Stimulated activated CD8-positive, alpha-beta memory T cell treated with anti-CD3 and anti-CD28 coated beads, Interleukin-15, amount 100 ng/mL, for 48 hours (primary cell): ENCODE measurements at places on chromosomes 1 and 21.

GRCh38 chr1:12194666-12195216, 27.9 kb downstream of the TNFRSF1B start:
- no peak for DNase-seq

- DNase-seq, result no peak
Observed at GRCh38 chr1:64228167-64228957, 24.9 kb downstream of the UBE2U start.

- DNase-seq, result no peak
Observed at GRCh38 chr1:214002472-214002871, 14.7 kb downstream of the PROX1 start.

DNA sequence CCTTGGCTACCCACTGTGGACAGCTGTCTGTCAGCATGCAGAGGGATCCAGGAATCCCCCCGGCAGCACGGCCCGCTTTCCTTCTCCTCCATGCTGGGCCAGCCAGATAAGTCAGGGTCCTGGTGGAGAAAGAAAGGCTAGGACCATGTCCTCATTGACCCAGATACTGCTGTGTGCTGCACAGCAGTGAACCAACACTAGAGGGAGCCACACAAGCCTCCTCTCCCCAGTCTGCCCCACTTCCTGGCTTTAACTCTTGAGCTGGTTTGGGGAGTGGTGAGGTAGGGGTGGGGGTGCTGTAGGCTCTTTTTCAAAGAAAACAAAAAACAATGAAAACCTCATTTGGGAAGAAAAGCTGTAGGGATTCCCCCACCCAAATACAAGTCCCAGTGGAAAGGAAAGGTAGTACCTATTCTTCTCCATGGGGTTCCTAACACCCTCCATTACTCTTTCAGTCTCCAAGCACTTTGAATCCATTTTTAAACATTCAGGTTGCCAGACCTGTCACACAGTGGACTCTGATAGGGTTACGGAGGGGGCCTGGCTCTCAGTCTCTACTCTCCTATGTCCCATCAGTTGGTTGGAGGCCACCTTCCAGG, 84.9 kb upstream of the CD1D start:
- no peak for DNase-seq

DNA sequence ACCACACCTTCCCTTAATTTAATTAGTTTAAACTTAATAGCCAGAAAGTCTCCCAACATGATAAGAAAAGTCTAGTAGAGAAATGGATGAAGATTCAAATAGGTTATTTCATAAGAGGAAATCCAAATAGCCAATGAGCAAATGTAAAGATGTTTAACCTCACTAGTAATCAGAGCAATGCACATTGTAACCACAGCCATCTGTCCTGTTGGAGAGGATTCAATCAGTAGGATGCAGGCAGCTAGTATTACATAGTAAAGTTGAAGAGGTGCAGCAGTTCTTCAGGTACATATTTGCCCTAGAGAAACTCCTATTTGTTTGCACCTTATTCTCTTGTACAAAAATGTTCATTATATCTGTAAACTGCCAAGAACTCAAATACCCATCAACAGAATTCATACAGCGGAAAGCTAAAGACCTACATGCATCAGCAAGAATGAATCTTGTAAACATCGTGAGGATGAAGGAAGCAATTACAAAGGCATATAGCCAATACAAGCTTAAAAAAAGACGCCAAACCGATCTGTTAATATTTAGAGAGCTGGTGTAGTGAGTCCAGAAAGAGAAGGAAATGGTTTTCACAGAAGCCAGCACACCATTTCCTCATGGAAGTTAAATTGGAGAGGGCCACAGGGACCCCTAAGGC, 27.9 kb downstream of the DIP2A start:
- DNase-seq, result no peak

- no peak for DNase-seq
Observed at GRCh38 chr1:46553506-46553905, 2.1 kb upstream of the KNCN start.

GRCh38 chr21:39451332-39452206, at the start of gene SH3BGR:
TSS of gene SH3BGR (plus strand) at chr21:39451970. CDS start at chr21:39452097, 127 bp downstream.
- no peak for DNase-seq

DNA sequence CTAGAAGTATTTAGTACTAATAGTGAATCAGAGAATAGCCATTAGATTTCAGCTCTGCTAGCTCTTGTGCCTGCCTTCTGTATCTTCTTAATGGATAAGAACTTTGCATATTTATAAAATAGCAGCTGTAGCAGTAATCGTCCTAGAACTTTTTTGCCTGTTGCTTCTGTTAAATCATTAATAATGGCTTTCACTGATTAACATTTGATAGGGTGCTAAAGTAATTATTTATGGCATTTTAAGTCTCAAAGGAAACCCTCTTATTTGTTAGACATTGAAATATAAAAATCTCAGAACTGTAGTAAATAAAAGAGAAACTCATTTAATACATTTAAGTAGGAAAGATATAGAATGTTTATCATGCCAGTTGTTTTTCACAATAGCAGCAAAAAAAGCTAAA, 27.0 kb downstream of the SPEN start:
- DNase-seq, result no peak

DNA sequence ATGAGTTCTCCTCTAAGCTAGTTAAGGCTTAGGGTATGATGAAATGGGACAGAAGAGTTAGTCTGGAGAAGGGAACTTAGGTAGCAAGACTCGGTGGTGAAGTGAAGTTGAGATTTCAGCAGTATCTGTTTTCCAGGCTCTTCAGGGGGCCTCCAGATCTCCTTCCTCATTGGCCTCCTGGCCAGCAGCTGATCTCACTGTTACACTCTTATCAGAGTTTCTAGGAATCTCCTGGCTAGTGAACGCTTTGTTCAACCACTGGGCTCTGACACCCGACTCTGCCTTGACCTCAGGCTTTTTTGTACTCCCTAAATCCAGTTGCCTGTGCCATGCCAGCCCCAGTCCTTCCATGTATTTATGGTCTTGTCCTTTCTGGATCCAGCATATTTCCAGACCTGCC, 311.0 kb downstream of the ASTN1 start:
- DNase-seq, result no peak

DNA sequence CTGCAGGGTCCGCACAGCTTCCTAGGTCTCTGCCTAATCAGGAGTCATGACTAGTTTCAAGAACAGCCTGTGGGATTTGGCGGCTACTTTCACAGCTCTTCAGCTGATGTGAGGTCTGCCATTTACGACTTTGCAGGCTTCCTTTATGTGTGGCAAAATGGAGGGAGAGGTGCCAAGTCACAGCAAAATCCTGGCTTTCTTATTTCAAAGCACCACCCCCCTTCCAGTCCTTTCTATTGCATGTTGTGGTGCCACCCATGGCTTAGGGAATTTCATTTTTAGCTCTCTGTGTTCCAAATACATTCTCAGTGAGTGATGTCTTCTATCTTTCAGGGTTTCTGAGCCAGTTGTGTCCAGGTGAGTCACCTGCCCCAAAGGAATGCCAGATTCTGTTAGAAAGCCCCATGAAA, 75.1 kb upstream of the WLS start:
- no peak for DNase-seq

GRCh38 chr1:228849011-228849541, 113.8 kb downstream of the RHOU start:
- DNase-seq, result no peak

DNA sequence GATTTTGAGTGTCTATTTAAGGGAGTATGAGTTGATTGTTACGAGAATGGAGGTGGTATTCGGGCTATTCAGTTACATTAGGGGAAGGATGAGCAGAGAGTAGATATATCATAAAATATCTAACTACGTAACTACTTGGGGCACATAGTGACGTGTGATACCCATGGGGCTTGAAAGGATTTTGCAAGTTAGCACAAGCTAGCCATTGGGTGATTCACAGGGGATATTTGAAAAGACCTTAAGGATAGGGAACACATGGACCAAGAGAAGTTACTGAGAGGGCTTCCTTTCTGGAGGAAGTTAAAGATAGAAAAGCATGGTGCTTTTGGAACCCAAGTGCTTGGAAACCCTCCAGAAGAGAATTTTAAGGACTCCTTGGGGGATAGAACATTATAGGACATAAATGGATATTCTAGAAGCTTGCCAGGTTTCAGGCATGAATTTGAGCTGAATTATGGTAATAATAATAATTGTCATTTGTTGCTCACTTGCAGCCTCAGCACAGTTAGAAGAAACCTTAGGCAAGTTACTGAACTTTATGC, 5.4 kb downstream of the DISP1 start:
- no peak for DNase-seq

- DNase-seq, result no peak
Observed at GRCh38 chr1:51736702-51737101, 119.8 kb downstream of the OSBPL9 start.
